ENCODE measurements at places on chromosomes 13 and 19.
A peak's percentile ranks its signal among the peaks of the same experiment; 100 is the strongest.

- no peak for DNase-seq
These were observed 186.3 kb downstream of the IRS2 start for GRCh38 chr13:109599901-109600657.

DNA sequence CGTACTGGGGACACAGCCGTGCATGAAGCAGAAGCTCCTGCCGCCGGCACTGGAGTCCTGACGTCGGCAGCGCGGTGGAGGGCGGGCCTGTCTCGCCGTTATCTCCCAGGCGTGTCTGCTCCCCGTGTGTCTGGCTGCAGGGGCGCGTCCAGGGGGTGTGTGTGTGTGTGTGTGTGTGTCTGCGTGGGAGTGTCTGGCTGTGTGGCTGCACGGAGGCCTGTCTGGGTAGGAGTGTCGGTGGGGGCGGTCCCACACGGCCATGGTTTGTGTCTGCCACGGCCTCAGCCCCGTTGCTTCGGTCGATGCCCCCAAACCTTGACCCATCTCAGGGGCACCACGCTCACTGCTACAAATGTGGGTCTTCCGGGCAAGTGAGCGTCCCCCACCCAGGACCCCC lies 18.3 kb downstream of the ARID3A start:
- peak; percentile 27 for DNase-seq

GRCh38 chr13:49935171-49936074 lies 717 bp downstream of the SPRYD7 start:
- no peak for DNase-seq

- DNase-seq, result no peak
These were observed 1.9 kb upstream of the TSC22D1 start for GRCh38 chr13:44578067-44578400.

GRCh38 chr13:66887088-66887487 lies 343.0 kb downstream of the PCDH9 start:
- peak; percentile 23 for DNase-seq

GRCh38 chr13:109744512-109745051 lies 41.8 kb downstream of the IRS2 start:
- peak; percentile 65 for DNase-seq

DNA sequence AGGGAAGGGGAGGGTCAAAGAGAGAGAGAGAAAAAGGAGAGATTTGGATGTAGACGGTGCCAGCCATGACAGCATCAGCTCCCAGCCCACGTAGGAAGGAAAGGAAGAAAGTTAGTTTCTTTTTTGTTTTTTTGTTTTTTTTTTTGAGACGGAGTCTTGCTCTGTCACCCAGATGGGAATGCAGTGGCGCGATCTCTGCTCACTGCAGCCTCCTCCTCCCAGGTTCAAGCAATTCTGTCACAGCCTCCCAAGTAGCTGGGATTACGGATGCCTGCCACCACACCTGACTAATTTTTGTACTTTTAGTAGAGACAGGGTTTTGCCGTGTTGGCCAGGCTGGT lies 27.6 kb downstream of the ELL start:
- no peak for DNase-seq

DNA sequence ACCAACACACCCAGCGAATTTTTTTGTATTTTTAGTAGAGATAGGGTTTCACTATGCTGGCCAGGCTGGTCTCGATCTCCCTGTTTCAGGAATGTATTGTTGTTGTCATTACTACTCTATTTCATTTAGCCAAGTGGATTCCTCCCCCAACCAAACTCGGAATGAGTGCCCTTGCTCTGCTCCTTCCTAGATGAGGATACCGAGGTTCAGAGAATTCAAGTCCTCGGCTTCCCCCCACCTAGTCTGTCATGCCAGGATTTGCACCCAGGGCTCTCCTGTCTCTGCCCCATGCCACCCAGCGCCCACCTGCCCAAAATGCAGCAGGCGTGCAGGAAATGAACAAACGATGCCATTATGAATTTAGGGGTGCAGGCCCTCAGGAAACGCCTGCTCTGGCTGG lies 3.5 kb upstream of the SPACA4 start:
- no peak for DNase-seq

DNA sequence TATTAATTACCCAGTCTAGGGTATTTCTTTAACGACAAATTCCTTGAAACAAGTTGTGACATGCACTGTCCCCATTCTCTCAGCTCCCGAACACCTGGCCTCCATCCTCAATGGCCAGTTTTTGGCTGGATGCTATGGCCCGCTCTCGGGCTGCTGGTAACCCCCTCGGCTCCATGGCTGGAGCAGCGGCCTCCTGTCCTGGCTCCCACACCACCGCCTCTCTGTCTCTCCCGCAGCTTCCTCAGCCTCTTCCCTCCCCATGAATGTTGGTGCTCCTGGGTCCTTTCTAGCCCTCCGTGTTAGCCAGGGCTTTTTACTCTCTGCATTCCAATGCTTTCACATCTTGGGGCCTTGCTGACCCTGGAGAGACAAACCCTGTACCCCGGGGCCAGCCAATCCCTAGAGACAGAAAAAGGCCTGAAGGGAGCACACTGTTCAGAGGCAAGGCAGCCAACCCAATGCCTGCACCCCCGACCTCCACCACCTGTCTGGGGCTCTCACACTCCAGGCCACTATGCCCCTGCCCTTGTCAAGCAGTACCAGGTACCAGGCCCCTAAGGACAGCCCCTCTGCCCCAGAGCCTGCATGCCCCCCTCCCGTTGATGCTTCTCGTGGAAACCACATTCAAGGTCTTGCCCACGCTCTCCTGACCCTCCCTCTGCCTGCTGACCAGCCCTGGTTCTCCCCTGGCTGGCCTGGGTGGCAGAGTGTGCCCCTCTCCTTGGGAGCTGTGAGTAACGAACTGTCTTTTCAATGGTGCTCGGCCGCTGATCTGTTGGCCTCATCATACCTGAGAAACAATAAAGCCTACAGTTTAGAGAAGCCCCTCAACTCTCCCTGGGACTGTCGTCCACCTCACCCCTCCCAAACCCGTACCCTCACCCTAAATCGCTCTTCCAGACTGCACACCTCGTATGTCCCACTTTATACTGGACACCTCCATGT lies 86.9 kb upstream of the GPR183 start:
- no peak for DNase-seq

GRCh38 chr13:108816375-108816774 lies 187.0 kb downstream of the MYO16 start:
- no peak for DNase-seq

DNA sequence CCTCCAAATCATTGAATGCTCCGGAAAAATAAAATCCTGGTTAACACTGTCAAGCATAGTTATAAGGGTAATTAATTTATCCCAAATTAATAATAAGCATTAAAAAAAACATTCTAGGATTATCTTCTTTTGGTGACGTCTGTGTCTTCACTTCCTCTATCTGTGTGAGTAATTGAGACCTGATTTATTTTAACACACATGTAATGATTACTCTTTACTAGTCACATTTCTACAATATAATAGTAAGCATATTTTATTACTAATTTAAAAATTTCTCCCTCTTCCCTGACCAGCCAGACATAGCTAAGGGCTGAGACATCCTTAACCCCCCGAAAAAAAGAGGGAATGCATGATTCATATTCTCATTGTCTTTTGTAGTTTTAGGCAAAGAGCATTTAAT lies 2.3 kb downstream of the FNDC3A start:
- DNase-seq, result no peak

GRCh38 chr19:49335071-49335783 lies at the start of gene CD37:
Gene CD37, plus strand, starts transcription at chr19:49335406. Its CDS starts 135 bp downstream, at chr19:49335541.
- DNase-seq, result no peak

DNA sequence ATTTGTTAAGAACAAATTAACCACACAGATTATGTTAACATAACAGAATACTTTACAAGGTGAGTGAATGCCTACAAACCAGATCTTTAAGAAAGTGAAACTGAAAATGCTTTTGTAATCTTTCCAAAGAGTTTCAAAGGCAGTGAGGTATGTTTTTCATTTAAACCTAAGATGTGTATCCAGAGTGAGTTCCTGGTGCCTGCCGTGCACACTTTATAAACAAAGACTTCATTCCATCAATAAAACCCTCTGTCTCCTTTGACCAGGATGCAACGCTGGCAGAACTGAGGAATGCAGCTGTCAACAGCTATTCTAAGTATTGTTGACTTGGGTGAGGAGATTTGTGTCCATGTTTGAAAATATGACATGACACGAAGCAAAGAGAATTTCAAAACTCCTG lies 344.6 kb downstream of the DNAJC15 start:
- DNase-seq, result no peak

- DNase-seq, result no peak
These were observed 296.7 kb downstream of the POU4F1 start for GRCh38 chr13:78306519-78307206.

DNA sequence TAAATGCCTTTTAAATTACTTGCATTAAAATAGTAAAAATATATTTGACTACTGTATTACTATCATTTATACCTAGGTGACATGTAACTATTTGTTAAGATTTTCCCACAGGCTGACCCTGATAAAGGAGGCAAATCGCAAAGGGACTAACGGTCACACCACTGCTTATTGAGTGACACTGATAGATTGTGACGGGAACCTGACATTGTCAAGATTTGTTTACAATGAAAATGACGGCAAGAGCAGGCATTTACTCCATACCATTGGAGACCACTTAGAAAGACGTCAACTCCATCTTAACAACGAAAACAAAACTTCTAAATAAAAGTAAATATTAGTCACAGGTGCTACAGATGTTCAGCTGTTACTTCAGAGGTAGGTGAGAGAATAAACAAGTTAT lies 289.0 kb downstream of the DACH1 start:
- no peak for DNase-seq

- DNase-seq, result no peak
These were observed 10.9 kb downstream of the SLC46A3 start for GRCh38 chr13:28707629-28708427.

DNA sequence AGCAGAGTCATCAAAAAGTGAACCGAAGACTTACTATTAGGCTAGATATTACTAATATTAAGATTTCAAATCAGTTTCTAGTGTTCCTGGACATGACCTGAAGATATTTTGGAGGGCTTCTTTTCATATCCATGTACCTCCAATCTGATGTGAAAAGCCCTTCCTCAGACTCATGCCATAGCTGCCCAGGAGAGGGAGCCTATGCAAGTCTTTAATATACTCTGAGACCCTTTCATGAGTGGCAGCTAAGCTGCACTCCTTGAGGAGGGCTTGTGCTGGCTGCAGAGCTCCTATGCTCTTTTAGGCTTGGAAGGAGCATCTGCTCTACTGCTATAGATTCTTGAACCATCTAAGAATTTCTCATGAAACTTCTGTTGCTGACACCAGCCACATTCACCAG lies 715.3 kb downstream of the OLFM4 start:
- DNase-seq, result no peak

DNA sequence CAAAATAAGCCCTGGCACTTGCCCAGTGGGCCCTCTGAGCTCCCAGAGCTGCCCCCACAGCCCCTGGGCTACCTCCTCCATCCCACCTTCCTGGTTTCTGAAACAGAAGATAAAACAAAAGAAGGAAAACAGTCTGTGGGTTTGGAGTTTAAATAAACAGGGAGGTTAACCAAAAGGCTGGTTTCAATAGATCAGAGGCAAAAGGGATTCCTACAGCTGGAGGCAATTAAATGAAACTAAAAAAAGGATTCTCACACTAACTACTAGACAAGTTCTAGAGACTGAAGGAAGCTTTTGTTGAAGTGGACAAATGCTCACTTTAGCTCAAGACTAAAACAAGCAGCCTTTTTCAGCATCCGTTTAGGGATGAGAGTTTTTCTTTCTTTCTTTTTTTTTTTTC lies 569.8 kb downstream of the FGF9 start:
- no peak for DNase-seq

DNA sequence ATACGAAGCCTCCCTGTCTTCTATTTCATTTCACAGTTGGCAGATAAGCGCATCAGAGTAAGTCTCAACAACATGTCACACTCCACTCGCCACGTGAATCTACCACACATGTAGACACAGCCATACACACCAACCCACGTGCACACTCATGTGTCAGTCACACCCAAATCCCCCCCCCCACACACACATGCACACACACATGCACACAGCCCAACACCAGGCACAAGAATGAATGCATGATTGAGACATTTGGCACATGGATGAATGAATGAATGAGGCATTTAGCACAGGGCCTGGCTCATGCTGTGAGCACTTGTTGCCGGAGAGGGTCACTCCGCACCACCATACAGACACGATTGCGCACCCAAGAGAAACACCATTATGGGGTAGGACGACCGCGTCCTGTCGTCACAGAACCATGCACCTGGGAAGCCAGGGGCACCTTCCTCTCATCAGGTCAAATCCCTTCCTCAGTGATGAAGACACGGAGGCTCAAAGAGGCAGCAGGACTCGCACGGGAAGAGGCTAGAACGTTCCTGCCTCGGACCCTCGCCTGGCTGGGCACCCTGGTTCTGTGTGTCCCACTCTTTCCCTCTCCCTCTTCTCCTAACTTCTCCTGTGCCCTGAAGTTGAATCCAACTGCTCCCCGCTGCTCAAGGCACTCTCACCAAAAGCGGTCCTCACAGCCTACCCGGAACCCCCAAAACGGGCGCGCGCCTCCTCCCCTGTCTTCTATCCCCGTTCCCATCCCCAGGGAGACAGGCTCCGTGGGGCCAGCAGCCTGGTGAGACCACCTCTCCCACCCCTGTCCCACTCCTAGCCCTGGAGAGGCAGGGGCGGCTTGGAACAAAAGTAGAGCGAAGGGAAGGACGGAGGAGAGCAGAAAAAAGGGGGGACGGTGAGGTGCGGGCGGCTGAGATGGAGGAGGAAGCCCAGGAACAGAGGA lies 1.3 kb downstream of the MEIS3 start:
- no peak for DNase-seq

DNA sequence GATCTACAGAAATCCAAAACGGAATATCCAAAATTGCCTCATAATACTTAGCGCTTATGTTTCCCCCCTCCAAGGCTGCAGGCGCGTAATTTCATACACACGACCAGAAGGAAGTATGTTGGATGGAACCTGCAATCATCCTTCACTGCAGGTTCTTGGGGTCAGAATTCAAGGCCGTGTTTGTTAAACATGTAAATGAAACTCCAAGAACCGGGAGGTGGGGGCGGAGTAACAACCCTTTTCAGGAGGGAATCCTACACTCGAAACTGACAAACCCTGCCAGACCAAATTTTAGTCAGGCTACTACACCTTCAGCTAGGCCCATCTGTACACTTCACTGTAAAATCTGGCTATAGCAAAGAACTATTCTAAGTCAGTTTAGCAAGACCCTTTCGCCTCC lies 1.3 kb downstream of the ZNF607 start:
- DNase-seq, result no peak

DNA sequence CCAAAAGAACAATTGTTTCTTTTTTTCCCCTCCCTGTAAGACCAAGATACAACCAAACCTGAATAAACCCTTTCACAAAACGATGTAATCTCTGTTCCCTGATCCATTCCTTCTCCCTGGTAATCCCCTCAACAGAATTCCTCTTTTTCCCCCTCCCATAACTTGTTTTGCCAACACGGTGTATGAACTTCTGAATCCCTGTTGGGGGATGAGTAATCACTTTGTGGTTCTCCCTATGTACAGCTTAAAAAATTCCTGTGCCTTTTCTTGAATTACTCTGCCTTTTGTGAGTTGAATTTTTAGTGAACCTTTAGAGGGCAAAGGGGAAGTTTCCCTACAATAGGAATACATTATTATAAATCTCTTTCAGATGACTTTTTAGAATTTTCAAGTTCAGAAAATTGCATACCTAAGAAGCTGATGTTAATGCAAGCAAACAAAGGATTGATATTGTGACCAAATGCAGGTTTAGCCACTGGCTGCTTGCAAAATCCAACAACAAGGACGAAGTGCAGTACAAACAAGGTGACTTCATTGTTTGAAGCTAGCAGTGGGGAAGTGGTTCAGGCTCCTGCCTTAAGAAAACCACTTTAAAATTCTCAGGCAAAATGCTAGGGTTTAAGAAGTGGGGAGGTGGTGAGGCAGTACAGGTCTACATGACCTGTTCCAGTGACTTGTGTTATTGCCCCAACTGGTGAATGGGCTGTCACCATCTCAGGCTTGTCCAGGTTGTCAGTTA lies 15.0 kb upstream of the EPSTI1 start:
- no peak for DNase-seq
